Esophagus squamous epithelium (tissue), 5 donors: ENCODE measurements at places on chromosomes 11 and 22. TPM values are rescaled to one million over a fixed set of nuclear protein-coding genes. Genes with fewer than 3 reads are reported as not detected.

DNA sequence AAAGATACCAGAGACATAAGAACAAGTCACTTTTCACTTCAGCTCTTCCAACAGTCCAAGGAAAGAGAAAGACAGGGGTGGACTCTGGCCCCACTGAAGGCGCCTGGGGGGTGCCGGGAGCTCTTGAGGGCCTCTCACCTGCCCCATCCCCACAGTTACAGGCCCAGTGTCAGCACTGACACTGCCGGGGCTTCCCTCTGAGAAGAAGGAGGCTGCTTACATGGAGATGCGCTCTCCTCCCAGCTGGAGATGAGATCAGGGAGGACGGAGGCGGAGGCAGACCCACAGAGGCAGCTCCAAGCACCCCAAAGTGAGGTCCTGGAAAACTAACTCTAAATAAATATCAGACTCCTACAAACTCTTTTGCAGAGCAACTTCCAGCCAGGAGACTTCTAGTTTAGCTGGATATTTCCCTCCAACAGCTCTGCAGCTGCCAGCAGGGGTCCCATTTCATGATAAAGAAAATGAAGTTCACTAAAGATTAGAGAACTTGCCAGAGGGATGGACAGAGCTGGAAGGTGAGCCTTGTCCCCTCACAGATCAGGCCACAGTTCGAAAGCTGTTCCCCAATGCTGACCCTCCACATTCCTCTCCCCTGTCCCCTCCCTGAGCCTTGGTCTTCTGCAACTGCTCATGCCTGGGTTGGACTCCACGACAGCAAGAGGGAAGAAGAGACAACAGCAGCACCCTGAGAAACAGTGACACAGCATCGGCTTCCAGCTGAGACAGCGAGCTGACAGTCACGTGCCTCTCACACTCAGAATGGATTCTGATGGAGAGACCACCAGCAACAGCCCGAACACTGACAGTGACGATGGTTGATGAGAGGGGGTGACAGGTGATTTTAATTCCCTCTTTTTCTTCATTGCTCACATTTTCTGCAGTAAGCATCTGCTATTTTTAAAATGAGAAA is 5.8 kb downstream of the CARS1 start:
- peaks cover 23% of the 10 kb centered on the region for H3K4me1 ChIP-seq
- H3K36me3 ChIP-seq = no peaks in the 10 kb centered on the region
- H3K4me3 ChIP-seq = no peak overlapping the region

TRIM44 gene
- 17.3 TPM for total RNA-seq

JHY gene
- 0.92 TPM for total RNA-seq

- H3K4me1 ChIP-seq = peaks cover 6% of the 10 kb centered on the region
- peak overlapping the region; percentile 52 for H3K27ac ChIP-seq
- no peaks in the 10 kb centered on the region for H3K36me3 ChIP-seq
- no peaks in the 10 kb centered on the region for H3K27me3 ChIP-seq
- no peak for DNase-seq
- H3K4me3 ChIP-seq = no peak overlapping the region
Observed at GRCh38 chr22:36425977-36426523, 38.3 kb upstream of the MYH9 start.

- H3K27ac ChIP-seq = no peak overlapping the region
- no peak overlapping the region for H3K4me3 ChIP-seq
- no peaks in the 10 kb centered on the region for H3K27me3 ChIP-seq
- no peak for DNase-seq
- peaks cover 59% of the 10 kb centered on the region for H3K36me3 ChIP-seq
Observed at GRCh38 chr22:24404561-24405275, 22.7 kb upstream of the ADORA2A start.

DNA sequence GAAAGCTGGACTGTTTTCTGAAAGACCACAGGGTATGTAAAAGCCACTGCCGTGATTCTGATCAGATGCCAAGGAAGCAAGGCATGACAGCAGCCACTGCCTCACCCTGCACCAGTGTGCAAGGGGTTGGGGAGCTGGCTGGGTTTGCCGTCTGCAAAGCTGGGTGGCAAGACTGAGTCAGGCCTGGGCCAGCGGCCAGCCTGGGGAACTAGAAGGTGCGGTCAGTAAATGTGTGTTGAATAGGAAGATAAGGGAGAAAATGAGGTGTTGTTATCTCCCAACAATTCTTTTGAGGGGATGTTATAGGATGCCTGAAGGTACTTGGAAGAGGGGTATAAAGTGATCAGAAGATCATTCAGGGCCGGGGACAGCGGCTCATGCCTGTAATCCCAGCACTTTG is 8.0 kb downstream of the VSTM5 start:
- H3K4me1 ChIP-seq = peaks cover 9% of the 10 kb centered on the region
- no peak for DNase-seq
- no peaks in the 10 kb centered on the region for H3K27me3 ChIP-seq
- H3K36me3 ChIP-seq = no peaks in the 10 kb centered on the region
- no peak overlapping the region for H3K27ac ChIP-seq

PHLDA2 gene
- 10.2 TPM for total RNA-seq

DNA sequence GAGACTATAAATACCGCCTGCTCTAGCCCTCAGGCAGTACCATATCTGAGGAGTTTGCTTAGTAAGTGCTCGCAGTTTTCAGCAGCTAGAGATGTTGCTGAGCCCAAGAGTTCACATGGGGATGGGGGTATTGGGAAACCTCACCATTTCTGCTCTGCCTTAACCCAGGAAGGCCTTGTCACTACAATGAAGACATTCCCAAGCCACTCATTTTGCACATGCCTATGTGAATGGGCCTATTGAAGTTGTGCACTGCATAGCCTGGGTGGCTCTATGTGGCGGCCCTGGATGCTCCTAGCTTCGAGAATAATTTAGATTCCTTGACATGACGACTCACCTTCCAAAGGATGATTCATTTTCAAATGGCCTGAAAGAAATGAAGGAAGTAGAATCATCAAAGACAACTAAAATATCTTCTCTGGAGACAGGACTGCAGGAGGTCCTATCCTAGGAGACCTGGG is 163.4 kb downstream of the ADAMTS15 start:
- H3K27ac ChIP-seq = no peak overlapping the region
- H3K36me3 ChIP-seq = no peaks in the 10 kb centered on the region
- H3K4me1 ChIP-seq = peaks cover 21% of the 10 kb centered on the region
- no peak overlapping the region for H3K4me3 ChIP-seq

OR52H1 gene
- total RNA-seq = 0.38 TPM

DNA sequence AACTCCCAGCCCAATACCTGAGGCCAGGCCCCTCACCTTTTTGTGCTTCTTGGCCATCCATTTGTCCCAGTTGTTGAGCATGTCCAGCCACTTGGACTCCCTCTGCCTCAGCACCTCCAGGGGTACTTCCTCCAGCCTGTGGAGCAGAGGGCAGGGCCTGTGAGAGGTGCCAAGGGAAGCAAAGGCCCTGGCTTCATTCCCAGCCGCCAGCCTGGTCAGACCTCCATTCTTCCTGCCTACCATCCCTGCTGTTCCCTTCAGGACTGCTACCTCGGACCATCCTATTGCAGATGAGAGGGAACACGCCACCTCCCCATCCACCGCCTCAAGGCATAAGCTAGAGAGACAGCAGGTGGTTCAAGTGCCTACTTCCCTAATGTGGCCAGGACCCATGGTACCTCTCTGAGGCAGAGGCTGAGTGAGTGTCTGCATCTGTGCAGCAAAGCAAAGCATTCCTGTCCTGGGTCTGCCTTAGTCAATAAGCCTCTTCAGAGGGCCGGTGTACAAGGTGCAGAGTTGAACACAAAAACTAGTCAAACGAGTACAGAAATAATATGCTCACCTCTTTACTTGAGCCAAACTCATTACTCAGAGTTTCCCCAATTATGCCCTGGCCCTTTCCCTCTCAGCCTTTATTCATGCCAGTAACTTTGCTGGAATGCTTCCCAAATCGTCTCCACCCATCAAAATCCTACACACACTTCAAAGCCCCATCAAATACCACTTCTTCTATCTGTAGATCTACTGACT is 15.4 kb upstream of the CASTOR1 start:
- peaks cover 100% of the 10 kb centered on the region for H3K4me1 ChIP-seq
- no peaks in the 10 kb centered on the region for H3K27me3 ChIP-seq
- peaks cover 41% of the 10 kb centered on the region for H3K36me3 ChIP-seq
- no peak overlapping the region for H3K4me3 ChIP-seq
- no peak for DNase-seq
- H3K27ac ChIP-seq = peak overlapping the region; percentile 93

CARD16 gene
- total RNA-seq = 9.0 TPM

GRCh38 chr22:39806109-39806508 is 87.5 kb downstream of the ENTHD1 start:
- H3K27me3 ChIP-seq = no peaks in the 10 kb centered on the region
- no peak overlapping the region for H3K4me3 ChIP-seq
- no peak overlapping the region for H3K27ac ChIP-seq
- no peaks in the 10 kb centered on the region for H3K36me3 ChIP-seq
- H3K4me1 ChIP-seq = no peaks in the 10 kb centered on the region
- no peak for DNase-seq
